ENCODE measurements at places on chromosomes 7 and 10.

DNA sequence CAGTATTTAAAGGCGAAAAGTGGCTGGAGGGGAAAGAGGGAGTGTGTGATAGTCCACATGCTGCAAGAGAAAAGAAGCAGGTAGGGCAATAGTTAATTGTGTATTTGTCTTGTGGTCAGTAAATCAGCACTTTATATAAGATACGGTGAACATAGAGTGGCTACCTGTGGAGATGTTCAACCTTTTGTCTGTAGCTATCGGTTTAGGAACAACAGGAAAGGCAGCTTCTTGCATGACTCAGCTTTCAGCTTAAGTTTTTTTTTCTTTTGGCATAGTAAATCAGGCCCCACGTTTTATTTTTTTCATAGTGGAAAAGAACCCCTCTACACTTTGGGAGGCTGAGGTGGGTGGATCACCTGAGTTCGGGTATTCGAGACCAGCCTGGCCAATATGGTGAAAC, 14.2 kb upstream of the MTPN start:
- DNase-seq, result no peak

- DNase-seq, result no peak
These were observed 83.2 kb downstream of the HECTD2 start for GRCh38 chr10:91493313-91493712.

- DNase-seq, result no peak
These were observed 1005.3 kb upstream of the POT1 start for GRCh38 chr7:125934955-125935354.

- DNase-seq, result no peak
These were observed at the start of gene UCMA for GRCh38 chr10:13234172-13234571. Gene UCMA, minus strand, starts transcription at chr10:13234374. Its CDS starts 116 bp downstream, at chr10:13234258.

DNA sequence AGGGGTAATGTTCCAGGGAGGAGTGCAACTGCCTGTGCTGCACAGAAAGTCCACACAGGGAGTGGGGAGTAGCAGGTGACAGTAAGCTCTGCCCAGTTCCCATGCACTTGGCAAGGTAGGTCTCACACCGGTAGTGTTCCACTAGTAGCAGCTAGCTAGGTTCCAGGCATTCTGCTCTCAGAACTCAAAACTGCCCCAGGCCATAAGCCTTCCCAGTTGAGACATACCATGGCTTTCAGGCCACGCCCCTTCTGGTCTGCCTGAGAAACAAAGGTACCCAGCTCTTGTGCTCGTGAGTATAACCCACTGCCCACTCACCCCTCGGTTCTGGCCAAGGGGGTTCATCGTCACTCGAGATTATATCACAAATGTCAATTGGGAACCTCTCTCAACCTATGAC, 12.6 kb downstream of the CASP7 start:
- DNase-seq, result no peak

GRCh38 chr7:121440857-121441503, 44.9 kb upstream of the FAM3C start:
- no peak for DNase-seq

DNA sequence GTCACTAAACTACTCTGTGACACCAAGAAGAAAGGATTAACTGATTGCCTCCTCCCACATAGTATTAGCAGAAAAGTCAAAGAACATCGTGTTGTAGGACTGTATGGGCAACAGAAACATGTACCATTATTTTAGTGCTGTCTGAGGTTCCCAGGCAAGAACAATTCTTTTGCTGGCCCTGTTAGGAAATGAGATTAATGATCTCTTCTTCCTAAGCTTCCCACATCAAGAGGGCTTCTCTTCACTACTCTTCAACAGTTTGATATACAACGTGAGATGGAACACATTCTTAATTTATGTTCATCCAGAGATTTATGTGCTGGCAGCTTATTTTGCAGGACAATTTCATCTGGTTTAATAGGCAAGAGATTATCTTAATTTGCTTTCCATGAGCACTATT, 219.6 kb downstream of the DOCK4 start:
- no peak for DNase-seq

GRCh38 chr7:64628721-64629120, 37.2 kb upstream of the ZNF107 start:
- no peak for DNase-seq
